Hematopoietic multipotent progenitor cell treated with erythropoietin and hydrocortisone succinate and interleukin-3 and kit ligand, for 15 days (in vitro differentiated cells): ENCODE measurements at places on chromosomes 7 and 10.

DNA sequence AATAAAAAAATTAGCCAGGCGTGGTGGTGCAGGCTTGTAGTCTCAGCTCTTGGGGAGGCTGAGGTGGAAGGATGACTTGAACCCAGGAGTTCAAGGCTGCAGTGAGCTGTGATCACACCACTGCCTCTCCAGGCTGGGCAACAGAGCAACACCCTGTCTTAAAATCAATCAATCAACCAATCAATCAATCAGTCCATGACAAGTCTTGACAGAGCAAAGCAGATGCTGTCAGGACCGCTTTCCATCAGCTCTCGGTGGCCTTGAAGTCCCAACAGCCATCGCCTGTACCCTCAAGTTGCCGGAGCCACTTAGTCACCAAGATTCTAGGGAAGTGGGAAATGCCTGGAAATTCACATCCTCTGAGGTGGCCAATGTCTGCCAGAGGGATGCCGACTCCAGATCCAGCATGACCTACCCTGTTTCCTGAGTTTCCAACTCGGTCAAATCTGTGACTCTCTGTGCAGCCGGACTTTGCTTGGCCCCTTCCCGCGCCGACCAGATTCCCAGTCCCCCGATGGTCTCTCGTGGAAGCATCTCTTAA, 871 bp upstream of the CCL24 start:
- no peak for DNase-seq

- no peak for DNase-seq
Measured at GRCh38 chr7:132930881-132931280, 151.0 kb downstream of the CHCHD3 start.

DNA sequence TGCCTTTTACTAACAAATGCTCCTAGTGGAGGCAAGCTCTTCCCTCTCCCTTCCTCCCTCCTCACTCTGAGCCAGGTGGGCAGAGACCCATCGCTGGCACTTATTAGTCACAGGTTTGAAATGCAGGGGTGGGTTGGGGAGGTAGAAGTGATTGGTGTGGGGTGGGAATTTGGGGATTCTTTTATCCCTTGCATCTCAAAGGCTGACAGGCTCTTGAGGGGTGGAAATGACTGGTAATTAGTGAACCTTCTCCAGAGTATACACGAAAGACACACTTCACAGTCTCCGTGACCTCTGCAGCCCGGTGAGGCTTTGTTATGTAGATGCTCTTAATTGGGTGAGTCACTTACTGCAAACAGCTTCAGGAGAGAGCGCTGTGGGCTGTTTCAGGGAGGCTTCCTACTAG, 13.9 kb upstream of the LRMDA start:
- no peak for DNase-seq

GRCh38 chr10:14328881-14329672, 1.6 kb downstream of the FRMD4A start:
- no peak for DNase-seq

GRCh38 chr10:63414481-63415260, 51.1 kb downstream of the JMJD1C start:
- DNase-seq, result no peak
